ENCODE measurements at places on chromosomes 3 and 15. TPM values are rescaled to one million over a fixed set of nuclear protein-coding genes. Genes with fewer than 3 reads are reported as not detected.

The GRK7 gene
- not detected for total RNA-seq

The SST gene
- not detected for total RNA-seq

DNA sequence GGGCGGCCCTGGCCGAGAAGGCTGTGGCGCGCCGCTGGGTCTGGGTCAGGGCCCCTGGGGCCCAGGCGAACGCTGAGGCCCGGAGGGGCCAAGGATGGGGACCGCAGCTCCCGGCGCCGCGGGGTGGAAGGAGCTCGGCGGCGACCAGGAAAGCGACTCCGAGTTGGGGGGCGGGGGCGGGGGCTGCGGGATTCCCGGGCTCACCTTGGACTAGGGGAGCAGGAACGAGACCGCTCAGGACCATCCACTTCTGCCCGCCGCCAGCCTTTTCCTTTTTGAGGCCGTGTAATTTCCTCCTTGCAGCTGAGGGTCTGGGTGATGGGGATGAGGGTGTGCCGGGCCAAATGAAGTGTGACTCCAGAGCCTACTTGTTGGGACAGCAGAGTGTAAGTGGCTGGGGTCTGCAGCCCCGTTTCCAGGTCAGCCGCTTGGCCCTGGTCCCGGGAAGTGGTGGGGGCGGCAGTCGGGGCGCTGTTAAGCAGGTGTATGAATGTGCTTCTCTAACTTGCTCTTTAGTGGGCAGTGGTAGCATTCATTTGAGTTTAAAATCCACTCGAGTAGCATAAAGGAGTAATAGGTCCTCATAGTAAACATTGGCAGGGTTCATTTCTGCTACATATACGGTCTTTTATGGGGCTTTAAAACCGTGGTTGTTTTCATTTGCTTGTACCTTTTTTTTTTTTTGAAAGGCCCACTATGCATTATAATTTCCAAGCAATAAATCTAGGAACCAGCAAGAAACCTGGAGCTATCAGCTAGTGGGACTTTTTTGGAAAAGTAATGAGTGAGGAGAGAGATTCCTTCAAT, 717 bp downstream of the PXK start:
- H3K4me1 ChIP-seq: peaks cover 9% of the 10 kb centered on the region
- peak overlapping the region; percentile 93 for H3K4me3 ChIP-seq
- peak overlapping the region; percentile 61 for H3K27ac ChIP-seq

DNA sequence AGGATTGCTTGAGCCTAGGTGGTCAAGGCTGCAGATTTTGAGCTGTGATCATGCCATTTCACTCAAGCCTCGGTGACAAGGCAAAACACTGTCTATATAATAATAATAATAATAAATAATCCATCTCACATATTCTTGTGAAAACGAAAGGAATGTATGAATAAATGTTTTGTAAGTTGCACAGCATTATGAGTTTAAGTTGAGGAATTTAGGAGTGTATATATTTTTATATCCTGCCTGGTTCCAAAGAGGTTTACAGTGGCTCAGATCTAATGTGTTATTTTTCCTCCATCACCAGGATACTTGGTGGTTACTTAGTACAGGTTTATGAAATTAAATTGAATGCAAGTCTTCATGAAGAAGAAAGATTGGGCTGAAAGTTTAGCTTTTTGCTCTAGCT, 77.2 kb downstream of the ATG7 start:
- peaks cover 46% of the 10 kb centered on the region for H3K36me3 ChIP-seq
- no peak overlapping the region for H3K27ac ChIP-seq
- no peaks in the 10 kb centered on the region for H3K27me3 ChIP-seq
- DNase-seq: no peak
- H3K4me1 ChIP-seq: no peaks in the 10 kb centered on the region

GRCh38 chr3:179929091-179929529, 107.6 kb downstream of the PEX5L start:
- no peak overlapping the region for H3K4me3 ChIP-seq
- no peak for DNase-seq
- no peaks in the 10 kb centered on the region for H3K27me3 ChIP-seq
- H3K36me3 ChIP-seq: no peaks in the 10 kb centered on the region

All from ascending aorta (tissue), 2 donors.